ENCODE measurements at places on chromosomes 12 and 14. TPM values are rescaled to one million over a fixed set of nuclear protein-coding genes. Genes with fewer than 3 reads are reported as not detected.

The MGST1 gene
- not detected for polyA plus RNA-seq

The NTF3 gene
- not detected for polyA plus RNA-seq

The LGMN gene
- 64.0 TPM for polyA plus RNA-seq

The RAD9B gene
- polyA plus RNA-seq, result 0.90 TPM

The IAPP gene
- not detected for polyA plus RNA-seq

The MYF6 gene
- not detected for polyA plus RNA-seq

The DPF3 gene
- polyA plus RNA-seq, result 2.9 TPM

The ACOT6 gene
- polyA plus RNA-seq, result not detected

The NUAK1 gene
- 8.3 TPM for polyA plus RNA-seq

The OR4K17 gene
- polyA plus RNA-seq, result not detected

The NANOG gene
- not detected for polyA plus RNA-seq

The TEX52 gene
- not detected for polyA plus RNA-seq

The ARHGAP9 gene
- polyA plus RNA-seq, result not detected

The PAH gene
- polyA plus RNA-seq, result not detected

The SLIRP gene
- polyA plus RNA-seq, result 697 TPM

The KLRB1 gene
- not detected for polyA plus RNA-seq

The CLEC4C gene
- not detected for polyA plus RNA-seq

The OXA1L gene
- 60.7 TPM for polyA plus RNA-seq

Measured in neural cell (in vitro differentiated cells).